ENCODE measurements at places on chromosomes 1 and 21.

GRCh38 chr1:55446351-55446750, 231.2 kb upstream of the USP24 start:
- no peak for DNase-seq

GRCh38 chr1:8378981-8379470, 61.1 kb downstream of the SLC45A1 start:
- no peak for DNase-seq

- DNase-seq = no peak
These were observed 55.6 kb downstream of the GALNT2 start for GRCh38 chr1:230122366-230123279.

DNA sequence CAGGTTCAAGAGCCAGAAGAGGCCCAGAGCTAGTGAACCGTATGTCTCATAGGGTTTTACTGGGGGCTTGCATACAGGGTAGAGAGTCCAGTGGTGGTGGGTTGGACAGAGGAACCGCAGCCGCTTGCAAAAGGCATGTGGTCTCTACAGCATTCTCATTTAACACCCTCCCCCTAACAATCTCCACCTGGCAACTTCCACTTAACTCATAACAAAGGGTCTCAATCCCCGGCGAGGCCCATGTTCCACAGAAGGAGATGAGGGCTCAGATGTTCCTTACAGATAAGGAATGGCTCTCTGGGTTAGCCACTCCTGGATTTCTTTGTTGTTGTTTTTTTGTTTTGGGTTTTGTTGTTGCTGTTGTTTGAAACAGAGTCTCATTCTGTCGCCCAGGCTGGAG, 106.1 kb downstream of the APP start:
- no peak for DNase-seq

DNA sequence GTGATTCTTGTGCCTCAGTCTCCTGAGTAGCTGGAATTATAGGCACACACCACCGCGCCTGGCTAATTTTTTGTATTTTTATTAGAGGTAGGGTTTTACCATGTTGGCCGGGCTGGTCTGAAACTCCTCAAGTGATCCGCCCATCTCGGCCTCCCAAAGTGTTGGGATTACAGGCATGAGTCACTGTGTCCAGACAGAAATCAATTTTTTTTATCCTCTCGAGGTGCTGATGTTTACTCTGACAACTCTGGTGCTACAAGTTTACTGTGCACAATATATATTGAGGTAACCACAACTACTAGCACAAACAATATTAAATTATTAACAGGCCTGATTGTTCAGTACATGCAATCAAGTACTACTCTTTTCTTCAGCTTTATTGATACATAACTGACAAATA, 39.7 kb downstream of the F13B start:
- DNase-seq = no peak

DNA sequence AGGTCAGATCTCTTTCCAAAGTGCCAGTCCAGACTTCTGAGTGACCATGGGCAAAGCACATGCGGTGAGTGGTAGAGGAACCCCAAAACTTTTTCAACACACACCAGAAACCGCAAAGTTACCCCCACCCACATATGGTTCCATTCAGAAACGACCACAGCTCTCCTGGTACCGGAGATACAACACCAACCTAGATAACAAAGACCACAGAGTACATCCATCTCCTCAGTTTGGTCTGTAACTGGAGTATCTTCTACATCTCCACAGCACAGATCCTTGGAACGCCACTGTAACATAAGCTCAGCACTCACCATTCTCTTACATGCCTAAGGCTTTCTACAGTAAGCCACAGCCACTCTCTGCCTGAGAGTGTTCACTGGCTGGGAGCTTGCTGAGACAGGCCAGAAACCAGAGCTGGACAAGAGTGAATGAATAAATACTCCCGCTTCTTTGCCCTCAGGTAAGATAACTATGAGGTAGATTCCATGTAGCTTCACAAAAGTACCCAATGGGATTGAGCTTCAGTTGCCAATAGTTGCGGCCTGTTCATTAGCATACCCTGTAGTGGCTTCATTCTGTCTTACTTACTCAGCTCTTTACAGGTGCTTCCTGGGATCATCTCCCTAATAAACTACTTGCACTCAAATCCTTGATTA, 81.8 kb downstream of the SMYD3 start:
- DNase-seq = no peak

DNA sequence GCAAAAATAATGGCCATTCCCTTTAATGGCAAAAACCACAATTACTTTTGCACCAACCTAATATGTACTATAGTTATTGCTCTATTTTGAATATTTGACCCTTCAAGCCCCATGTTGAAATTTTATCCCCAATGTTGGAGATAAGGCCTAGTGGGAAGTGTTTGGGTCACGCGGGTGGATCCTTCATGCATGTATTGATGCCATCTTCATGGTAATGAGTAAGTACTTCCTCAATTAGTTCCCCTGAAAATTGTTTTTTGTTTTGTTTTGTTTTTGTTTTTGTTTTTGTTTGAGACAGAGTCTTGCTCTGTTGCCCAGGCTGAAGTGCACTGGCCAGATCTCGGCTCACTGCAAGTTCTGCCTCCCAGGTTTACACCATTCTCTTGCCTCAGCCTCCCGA, 9.8 kb upstream of the USP25 start:
- no peak for DNase-seq

- no peak for DNase-seq
These were observed 610.3 kb upstream of the TMPRSS15 start for GRCh38 chr21:19013916-19014315.

DNA sequence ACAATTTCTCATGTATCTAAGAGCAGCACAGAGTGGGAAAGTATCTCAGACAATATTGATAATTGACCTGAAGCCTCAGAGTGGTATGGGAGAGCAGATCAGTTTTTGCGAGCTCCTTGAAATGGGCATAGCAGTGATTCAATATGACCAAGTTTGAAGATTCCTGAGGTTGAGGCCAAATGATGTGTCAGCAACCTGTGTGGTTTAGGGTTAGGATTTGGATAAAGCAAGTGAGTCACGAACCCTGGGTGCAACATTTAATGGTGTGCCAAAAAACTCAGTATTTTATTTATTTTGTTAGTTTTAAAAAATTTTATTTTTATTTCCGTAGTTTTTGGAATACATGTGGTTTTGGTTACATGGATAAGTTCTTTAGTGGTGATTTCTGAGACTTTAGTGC, 92.5 kb upstream of the C21orf91 start:
- DNase-seq = no peak

DNA sequence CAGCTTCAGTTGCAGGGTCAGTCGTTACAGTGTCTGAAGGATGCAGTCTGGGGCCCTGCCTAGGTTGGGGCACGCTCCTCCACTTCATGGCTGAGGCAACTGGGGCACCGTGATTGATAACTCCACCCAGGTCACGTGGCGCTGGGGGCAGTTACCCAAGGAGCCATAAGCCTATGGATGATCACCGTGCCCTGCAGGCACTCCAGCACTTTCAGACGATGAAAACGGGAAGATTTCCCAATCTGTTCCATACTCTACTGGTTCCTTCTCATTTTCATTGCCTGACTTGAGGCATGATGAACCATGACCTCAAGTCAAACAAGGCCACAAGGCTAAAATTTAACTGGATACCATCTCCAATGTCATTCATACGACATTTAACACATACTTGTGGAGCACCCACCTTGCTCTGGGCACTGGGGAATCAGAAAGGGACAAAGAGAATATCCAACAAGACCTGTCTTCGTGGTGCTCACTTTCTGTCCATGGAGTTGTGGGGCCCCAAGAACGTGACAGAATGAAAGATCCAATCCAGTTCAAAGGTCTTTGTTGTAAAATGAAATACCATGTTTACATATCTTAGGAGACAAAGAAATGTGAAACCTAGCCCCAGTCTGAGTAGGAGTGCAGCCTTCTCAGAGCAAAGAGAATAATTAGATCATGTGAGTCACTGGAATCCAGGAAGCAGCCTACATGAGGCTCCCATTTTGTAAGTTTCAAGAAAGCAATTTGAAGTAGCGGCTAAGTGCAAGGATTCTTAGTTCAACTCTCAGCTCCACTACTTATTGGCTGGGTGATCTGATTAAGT, 39.4 kb upstream of the SPOCD1 start:
- DNase-seq = no peak

- no peak for DNase-seq
These were observed 12.8 kb downstream of the PRDM15 start for GRCh38 chr21:41866274-41866809.

DNA sequence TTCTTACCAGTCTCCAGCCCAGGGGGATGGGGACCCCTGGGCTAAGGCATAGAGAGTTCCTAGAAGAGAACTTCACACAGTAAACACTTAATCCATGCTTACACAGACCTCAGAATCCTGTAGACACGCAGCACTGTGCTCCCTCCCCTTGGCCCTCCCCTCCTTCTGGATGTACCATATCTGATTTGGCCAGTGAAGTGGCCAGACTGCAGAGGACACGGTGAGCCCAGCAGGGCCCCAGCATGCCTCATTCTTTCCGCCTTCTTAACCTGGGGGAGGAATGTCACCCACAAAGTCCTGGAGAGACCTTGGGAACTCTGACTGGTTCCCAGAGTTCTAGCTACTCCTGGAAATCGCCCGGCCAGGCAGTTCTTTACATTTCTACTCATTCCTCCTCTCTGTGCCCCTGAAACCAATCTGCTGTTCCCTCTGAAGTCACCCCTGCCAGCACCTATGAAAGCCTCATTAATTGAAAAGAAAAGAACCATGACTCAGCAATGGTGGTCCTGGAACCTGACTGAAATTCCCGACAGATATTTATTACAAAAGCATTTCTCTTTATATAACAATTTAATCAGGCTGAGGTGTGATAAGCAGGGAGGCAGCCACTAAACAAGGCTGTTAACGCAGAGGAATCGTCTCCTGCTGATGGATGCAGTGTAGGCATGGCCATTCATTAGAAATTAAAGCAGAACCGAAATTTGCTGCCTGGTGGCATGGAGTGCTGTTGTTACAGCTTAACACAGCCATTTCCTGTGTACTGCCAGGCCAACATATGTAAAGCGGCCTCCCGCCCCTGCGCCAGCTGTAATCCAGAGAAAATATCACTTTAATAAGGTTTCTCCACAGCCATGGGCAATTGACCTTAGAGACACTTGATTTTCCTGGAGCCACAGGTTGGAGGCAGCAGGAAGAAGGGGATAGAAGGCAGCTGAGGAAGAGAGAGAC, 74.6 kb upstream of the KCND3 start:
- no peak for DNase-seq

- DNase-seq = no peak
These were observed 30.8 kb downstream of the IER5 start for GRCh38 chr1:181119093-181119989.

GRCh38 chr1:206824331-206824730, 41.1 kb upstream of the IL20 start:
- DNase-seq = no peak

GRCh38 chr1:164787834-164788231, 228.8 kb downstream of the PBX1 start:
- DNase-seq = no peak

DNA sequence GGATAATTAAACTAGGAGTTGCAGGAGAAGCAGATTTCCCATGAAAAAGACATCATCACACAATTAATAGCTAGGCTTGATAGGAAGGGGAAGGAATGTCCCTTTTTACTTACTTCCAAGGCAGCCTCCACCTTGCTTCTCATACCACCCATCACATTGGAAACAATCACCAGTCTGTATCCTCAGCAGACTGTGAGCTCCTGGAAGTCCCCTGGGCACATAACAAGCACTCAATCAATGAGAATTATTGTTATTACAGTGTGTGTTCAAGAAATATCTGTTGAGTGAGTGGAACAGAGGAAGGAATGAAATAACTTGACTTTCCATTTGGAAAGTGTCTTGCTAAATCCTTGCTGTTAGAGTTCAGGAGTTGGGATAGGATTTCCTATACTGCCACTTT, 36.2 kb downstream of the HIVEP3 start:
- DNase-seq = no peak

GRCh38 chr1:87338566-87338965, 9.9 kb downstream of the LMO4 start:
- DNase-seq = no peak

DNA sequence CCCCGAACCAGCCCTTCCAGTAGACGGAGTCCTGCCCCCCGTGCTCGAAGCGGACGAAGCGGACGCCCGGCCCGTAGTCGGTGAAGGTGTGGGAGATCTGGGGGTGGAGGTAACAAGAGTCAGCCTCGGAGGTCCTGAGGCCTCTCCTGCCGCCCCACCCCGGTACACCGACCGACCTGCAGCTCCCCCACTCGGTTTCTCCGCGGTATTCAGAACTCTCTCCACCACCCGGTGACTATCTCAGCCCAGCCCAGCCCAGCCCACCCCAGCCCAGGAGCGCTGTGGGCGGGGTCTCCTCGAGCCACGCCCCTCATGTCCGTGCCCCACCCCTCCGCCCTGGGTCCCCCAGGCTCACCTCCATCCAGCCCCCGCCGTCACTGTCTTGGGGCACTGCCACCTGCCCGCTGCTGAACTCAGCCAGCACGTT, 5.5 kb downstream of the FBXO2 start:
- DNase-seq = peak; percentile 70

GRCh38 chr1:167330601-167331293, 110.1 kb downstream of the POU2F1 start:
- DNase-seq = no peak

DNA sequence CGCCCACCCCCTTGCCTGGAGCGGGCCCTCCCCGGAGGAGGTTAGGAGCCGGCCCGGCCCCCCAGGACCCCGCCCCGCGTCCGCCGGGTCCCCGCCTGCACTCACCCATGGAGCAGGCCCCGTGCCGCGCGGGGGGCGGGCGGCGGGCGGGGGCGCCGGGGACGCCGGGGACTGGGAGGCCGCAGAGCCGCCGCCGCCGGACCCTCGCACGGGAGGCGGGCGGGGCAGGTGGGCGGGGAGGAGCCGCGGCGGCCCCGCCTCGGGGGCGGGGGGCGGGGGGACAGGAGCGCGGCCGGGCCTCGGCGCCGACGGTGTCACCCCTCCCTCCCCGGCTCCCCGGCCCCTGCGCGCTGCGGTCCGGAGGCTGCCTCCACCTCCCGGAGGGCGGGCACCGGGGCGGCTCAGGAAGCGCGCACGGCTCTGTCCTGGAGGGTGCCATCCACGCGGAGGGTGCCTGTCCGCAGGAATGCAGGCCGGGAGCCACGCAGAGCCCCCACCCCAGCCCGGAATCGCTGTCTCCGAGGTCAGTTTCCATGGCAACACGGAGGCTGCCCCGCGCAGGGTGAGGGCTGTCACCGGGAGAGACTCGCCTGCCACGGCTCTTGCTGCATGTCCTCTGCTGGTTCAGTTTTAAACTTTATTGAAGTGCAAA, 5.9 kb upstream of the PLEKHG5 start:
- peak; percentile 86 for DNase-seq

DNA sequence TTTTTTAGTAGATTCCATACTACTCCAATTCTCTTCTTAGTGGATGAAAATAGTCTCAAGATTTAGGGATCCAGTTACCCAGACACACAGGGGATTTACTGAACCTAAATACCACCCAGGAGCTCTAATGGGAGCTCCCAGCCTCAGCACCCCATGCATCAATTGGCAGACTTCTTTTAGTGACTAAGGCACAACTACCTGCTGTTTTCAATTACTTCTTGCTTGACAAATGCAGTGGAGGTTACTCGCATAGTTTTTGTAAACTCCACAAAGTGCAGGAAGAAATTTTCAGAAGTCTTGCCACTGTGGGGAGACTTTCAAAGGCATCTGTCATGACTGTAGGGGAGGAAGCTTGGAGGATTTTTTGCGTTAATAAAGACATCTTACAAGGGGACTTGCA, 35.5 kb upstream of the MAP10 start:
- no peak for DNase-seq
